ENCODE measurements at places on chromosomes 3 and 15. TPM values are rescaled to one million over a fixed set of nuclear protein-coding genes. Genes with fewer than 3 reads are reported as not detected.

The NPAP1 gene
- total RNA-seq = not detected

The AADAC gene
- total RNA-seq = not detected

The TERC gene
- total RNA-seq = 149 TPM

The LYZL4 gene
- total RNA-seq = not detected

The PLCB2 gene
- not detected for total RNA-seq

The PTPN23 gene
- total RNA-seq = 3.8 TPM
